ENCODE measurements at places on chromosomes 16 and 17.

DNA sequence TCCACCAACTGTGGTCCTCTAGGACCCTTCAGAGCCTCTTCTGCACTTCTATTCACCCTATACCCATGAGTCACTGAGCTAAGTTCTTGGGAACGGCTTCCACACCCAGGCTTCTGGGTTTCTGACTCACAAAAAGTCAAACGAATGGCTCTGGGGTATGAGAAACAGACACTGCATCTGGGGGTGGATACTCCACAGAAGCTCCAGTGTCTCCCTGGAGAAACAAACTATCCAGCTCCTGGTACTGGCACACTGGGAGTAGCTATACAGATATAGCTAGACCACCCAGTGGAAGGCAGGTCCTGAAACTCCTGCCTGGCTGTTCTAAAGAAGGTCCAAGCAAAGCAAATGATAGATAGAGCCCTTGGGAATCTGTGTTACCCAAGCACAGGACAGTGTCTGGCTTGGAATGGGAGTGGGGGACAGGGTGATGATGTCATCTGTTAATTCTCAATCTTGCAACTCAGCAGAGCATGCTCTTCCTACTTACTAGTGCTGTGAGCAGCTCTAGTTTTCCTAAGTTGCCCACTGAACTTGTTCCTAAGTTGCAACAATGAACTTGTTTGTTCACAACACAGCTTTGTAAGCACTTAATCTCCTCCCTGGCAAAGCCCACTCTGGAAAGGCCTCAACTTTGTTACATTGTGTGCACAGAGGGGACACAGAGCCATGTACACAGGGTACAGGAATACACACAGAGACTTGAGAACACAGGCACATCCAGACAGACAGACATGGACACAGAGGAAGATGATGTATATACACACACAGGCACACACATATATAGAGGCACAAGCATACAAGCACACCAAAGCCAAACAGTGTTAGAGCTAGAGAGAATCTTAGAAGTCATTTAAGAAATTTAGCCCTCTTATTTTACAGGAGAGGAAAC lies 6.7 kb downstream of the MMP28 start:
- DNase-seq, result peak; percentile 89
- no peaks in the 10 kb centered on the region for H3K36me3 ChIP-seq
- H3K27me3 ChIP-seq, result peaks cover 18% of the 10 kb centered on the region
- peaks cover 47% of the 10 kb centered on the region for H3K4me1 ChIP-seq

GRCh38 chr17:32523827-32524552 lies 37.2 kb downstream of the CDK5R1 start:
- no peak overlapping the region for H3K27ac ChIP-seq
- no peak overlapping the region for H3K4me3 ChIP-seq
- peaks cover 33% of the 10 kb centered on the region for H3K4me1 ChIP-seq
- DNase-seq, result no peak

DNA sequence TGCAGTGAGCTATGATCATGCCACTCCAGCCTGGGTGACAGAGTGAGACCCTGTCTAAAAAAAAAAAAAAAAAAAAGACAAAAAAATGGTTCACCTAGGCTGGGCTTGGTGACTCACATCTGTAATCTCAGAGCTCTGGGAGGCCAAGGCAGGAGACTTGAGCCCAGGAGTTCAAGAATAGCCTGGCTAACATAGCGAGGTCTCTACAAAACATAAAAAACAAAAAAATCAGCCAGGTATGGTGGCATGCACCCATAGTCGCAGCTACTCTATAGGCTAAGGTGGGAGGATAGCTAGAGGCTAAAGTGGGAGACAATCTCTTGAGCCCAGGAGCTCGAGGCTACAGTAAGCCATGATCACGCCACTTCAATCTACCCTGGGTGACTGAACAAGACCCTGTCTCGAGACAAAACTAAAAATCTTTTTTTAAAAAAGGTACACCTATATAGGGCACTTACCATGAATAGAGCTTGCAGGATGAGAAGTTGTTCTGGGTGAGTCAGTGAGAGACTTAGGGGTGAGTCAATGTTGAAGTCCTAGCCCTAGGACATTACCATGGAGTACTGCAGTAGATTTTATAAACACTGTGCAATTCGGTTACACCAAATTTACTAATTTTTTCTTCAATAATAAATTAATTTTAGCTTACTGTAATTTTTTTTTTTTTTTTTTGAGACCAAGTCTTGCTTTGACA lies 19.0 kb downstream of the USP32 start:
- H3K4me1 ChIP-seq, result peaks cover 33% of the 10 kb centered on the region
- H3K27me3 ChIP-seq, result no peaks in the 10 kb centered on the region
- H3K4me3 ChIP-seq, result peak overlapping the region; percentile 69
- H3K27ac ChIP-seq, result peak overlapping the region; percentile 89

DNA sequence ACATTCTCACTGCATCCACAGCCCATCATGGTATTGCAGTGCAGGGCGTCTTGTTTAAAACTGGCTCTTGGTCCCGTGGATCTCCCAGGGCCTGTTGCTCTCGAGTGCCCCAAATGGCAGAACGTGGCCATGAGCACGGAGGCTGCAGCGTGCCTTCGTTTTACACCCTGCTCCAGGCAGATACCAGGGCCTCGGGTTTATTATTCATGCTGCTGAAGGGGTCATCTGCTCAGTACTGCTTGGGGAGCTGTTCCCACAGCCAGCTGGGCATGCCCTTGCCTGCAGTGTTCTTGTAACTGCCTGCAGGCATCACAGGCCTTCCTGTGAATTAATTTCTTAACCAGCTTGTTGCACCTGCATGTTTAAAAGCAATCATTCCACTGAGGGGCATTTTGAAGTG lies 129.7 kb upstream of the CHMP6 start:
- peaks cover 6% of the 10 kb centered on the region for H3K27me3 ChIP-seq
- no peak overlapping the region for H3K4me3 ChIP-seq

DNA sequence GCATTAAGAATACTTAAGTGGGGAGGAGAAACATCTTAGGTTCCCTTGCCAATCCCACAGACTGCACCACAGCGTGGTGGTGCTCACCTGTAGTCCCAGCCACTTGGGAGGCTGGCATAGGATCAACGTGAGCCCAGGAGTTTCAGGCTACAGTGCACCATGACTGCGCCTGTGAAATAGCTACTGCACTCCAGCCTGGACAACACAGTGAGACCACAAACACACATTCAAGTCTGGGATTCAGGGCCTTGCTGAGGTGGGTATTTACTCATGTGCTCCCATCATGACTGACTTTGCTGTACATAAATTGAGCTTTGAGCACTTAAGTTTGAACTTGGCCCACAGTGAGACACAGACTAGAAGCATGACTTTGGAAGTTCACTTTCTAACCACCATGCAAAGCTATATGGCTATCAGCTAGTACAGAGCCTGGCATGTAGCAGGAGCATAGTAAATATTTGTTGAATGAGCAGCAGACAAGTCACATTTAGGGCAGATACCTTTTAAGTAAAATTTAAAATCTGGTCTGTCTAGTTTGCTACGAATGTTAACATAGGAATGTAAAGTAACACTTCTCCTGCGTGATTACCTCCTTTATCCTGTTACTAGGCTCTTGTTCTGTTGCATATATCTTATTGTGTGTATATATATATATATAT lies 33.5 kb downstream of the CEP95 start:
- peaks cover 37% of the 10 kb centered on the region for H3K27me3 ChIP-seq
- H3K4me3 ChIP-seq, result no peak overlapping the region
- H3K27ac ChIP-seq, result peak overlapping the region; percentile 71
- H3K36me3 ChIP-seq, result peaks cover 58% of the 10 kb centered on the region
- DNase-seq, result no peak
- peaks cover 43% of the 10 kb centered on the region for H3K4me1 ChIP-seq

DNA sequence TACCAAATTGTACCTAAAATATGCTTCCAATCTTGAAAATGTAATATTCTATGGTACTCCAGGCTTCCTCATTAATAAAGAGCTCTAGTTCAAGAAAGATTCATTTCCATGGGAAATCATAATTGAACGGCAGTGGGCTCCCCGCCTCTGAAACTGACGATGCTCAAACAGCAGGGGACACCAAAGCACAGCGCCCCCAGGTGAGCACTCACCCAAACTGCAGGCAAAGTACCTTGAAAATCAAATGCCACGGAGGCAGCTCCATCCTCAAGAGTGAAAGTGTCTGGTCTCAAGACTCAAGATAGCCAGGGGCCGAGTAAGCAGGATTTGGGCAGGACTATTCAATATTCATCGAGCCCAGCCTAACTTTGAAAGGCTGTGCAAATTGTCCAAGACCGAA lies 217.4 kb upstream of the TNRC6C start:
- H3K4me3 ChIP-seq, result no peak overlapping the region
- H3K27ac ChIP-seq, result no peak overlapping the region
- H3K36me3 ChIP-seq, result no peaks in the 10 kb centered on the region
- no peak for DNase-seq

GRCh38 chr16:27486344-27486743 lies 63.4 kb downstream of the GTF3C1 start:
- DNase-seq, result no peak
- H3K27ac ChIP-seq, result no peak overlapping the region
- H3K4me3 ChIP-seq, result no peak overlapping the region
- H3K4me1 ChIP-seq, result no peaks in the 10 kb centered on the region
- H3K36me3 ChIP-seq, result peaks cover 49% of the 10 kb centered on the region
